Stimulated activated CD4-positive, alpha-beta T cell treated with anti-CD3 and anti-CD28 coated beads, Interleukin-4, amount 100 ng/mL, for 48 hours (primary cell): ENCODE measurements at places on chromosomes 2 and 18.

GRCh38 chr2:145012214-145012670 lies 492.3 kb upstream of the ZEB2 start:
- no peak for DNase-seq

GRCh38 chr2:229752970-229753729 lies 38.8 kb upstream of the DNER start:
- DNase-seq: no peak

GRCh38 chr18:24214144-24214543 lies 75.3 kb downstream of the CABYR start:
- no peak for DNase-seq

DNA sequence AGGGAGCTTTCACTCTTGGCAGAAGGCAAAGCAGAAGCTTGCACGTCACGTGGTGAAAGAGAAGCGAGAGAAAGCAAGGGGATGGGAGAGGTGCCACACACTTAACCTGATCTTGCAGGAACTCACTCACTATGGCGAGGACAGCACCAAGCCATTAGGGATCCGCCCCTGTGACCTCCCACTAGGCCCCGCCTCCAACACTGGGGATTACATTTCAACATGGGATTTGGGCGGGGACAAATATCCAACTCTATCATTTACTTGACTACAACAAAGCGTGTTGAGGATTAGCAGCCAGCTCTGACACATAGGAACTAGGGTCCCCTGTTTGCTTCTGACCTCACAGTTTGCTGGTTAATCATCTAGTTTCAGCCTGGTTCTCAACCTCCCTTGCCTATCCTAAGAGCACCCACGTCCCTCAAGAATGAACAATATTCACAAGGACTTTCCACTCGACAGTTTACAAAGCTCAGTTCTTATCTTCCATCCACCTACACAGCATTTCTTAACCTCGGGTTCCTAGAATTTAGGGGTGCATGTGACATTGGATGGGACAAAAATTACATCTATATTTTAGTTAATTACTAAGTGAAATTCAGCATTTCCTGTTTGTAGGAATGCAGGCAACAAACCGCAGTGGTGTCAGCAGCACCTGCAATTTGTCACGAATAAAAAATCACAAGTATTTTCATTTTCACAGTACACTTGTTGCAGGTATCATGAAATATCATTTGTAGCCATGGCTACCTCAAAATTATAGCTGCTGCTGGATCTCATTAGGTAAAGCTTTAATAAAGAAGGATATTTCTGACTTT lies 36.0 kb downstream of the LBH start:
- peak; percentile 64 for DNase-seq
